Stimulated activated CD8-positive, alpha-beta memory T cell treated with anti-CD3 and anti-CD28 coated beads, Interleukin-4, amount 100 ng/mL, for 1 hour (primary cell): ENCODE measurements at places on chromosomes 11 and 22.

- no peak for DNase-seq
Observed at GRCh38 chr11:123545726-123546270, 108.6 kb downstream of the SCN3B start.

DNA sequence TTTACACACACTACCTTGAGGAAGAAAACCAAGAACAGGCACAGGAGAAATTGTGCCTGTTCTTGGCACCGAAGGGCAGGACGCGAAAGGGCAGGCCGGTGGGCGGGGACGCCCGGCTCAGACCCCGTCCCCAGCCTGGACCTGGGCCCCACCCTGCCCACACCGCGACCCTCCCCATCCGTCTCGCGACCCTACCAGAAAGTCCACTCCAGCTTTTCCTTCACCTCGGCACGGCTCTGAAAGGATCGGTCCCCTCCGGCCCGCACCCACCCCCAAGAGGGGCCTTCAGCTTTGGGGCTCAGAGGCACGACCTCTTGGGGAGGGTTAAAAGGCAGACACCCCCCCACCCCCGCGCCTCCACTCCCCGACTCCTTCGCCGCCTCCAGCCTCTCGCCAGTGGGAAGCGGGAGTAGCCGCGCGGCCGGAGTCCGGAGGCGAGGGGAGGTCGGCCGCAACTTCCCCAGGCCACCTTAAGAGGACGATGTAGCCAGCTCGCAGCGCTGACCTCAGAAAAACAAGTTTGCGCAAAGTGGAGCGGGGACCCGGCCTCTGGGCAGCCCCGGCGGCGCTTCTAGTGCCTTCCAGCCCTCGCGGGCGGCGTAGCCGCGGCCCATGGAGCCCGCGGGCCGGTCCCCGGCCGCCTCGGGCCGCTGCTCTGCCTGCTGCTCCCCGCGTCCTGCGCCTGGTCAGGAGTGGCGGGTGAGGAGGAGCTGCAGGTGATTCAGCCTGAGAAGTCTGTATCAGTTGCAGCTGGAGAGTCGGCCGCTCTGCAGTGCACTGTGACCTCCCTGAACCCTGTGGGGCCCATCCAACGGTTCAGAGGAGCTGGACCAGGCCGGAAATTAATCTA, 4.4 kb downstream of the SEC14L6 start:
- no peak for DNase-seq

DNA sequence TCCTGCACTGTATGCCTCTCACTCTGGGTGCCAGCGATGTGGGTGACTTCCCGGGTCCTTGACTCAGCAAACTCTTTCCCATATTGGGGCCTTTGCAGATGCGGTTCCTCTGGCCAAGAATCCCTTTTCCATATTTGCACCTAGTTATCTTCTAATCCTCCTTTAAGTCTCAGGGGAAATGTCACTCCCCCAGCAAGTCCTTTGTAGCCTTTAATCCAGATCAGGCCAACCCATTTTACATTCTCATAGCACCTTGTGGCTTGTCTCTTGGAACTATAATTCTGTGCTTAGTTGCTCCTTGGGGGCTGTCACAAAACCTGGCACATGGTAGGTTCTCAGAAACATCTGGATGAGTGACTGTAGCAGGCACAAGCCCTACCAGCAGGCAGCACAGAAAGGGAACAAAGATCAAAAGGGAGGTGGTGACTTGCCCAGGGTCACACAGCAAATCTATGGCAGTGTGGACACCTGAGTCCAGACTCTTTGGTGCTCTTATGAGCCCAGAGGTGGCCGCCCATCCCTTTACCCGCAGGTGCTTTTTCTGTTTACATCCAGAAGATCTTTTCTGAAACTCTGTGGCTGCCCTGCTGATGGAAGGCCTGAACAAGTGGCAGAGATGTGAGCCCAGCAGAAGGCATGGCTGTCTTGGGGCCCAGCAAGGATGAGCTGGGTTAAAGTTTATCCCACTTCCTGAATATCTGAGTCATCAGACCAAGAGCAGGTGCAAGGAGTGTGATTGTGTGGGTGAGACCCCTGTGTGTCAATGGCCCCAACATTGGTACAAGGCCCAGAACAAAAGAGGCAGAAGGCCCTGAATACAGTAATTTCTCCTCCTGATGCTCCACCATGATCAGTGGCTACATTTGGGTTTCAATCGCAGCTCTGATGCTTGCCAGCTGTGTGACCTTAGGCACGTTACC, 78.6 kb upstream of the GRK3 start:
- DNase-seq = no peak

GRCh38 chr11:33668468-33668825, 32.2 kb downstream of the C11orf91 start:
- DNase-seq = no peak

DNA sequence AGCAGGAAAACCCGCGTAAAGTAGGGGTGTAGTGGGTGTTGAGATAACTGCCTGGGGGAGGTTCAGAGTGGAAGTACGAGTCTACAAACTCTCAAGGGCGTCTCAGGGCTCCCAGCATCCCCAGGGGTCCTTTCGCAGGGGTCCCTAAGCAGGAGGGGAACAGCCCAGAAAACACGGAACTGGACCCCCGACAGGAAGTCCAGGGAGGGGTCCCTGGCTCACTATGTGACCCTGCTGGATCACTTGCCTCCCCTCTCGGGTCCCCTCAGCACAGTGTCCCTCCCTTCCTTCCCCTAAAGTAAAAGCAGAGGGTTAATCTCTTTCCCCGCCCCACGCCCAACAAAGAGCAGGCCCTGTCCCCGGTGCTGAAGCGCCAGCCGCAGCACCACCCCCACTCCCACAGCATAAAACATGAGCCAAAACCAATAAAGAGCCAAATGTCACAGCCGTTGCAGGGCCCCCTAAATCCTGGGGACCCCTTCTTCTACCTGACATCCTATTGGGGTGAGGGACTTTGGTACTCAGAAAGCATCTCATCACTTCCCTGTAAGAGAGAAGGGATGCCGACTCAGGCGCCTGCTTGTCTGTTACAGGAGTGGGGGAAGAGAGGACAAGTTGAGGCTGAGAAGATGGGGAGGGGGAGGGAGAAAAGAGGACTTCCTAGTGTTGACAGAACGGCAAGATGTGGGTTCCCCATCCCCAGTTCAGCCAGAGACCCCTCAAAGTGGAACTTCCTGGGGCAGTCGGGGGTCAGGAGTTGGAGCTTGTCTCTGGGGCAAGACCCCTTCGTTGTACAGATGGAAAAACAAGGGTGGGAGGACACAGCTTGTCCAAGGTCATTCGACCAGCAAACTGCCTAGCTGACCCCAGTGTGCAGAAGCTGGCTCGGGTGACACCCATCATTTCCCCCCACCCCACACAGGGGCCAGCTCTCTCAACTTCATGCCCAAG, 1.4 kb upstream of the NEFH start:
- no peak for DNase-seq

DNA sequence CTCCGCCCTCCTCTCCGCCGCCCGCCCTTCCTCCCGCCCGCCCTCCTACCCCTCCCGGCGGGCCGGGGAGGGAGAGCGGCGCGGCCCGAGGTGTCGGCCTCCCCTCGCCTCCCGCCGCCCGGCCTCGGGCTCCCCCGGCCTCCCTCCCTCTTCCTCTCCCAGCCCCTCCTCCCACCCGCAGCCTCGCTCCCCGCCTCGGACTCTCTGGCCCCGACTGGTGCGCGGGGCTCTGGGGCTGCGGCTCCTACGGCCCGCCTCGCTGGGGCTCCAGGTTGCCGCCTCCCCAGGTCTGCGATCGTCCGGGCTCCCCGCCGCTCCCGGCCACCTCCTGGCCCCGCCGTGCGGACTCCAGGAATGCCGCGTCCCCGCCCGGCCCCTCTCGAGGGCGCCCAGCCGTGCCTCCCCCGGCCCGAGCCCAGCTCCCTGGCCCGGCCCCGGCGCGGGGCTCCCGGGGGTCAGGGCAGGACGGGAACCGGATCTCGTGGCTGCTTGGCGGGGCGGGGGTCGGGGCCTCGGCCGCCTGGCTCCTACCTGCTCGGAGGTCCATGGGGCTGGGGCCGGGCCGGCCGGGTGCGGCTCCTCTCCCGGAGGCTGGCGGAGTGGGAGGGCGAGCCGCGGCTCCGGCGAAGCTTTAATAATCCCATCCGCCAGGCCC, at the start of gene CLCF1:
Gene CLCF1 (minus strand): TSS at position 606 of the 655 bp plus-strand sequence. CDS start 59 bp downstream, at position 547.
- DNase-seq = no peak
